ENCODE measurements at places on chromosomes 5 and 9.

GRCh38 chr9:109439378-109440116 lies 58.6 kb downstream of the PTPN3 start:
- DNase-seq = no peak

GRCh38 chr5:160418561-160419457 lies at the start of gene SLU7:
SLU7 (minus strand) TSS chr5:160419081; CDS start chr5:160415294, 3,787 bp downstream.
- DNase-seq = peak; percentile 94

DNA sequence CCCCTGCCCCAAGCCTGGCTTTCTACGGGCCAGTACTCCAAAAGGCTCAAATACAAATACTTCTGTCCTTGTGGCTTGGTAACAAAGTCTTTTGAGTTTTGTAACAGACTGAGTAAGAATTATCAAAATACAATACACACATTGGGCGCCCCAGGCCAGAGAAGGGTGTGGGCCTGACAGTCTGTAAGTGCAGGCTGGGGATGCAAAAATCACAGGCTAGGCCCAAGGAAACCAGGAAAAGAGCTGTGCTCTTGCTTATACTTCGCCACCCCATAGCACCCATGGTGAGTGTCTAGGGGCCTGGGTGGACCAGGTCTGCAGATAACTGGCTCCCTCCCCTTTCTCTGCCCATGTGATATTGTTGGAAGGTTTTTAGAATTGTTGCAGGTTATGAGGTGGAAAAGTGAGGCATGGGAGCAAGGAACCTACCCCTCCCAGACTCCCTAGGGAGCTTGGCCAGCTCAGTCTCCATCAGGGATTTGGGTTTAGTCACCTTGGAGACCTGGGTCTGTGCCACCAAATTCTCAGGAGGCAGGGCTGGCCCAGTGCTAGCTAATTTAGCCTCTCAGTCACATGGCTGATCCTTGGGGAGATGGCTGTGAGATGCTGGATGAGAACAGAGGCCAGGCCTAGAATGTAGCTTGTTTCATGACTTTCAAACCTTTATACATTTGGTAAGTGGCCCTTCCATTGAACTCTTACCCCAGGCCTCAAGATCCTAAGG lies 72.9 kb downstream of the TARS1 start:
- no peak for DNase-seq

- no peak for DNase-seq
Observed at GRCh38 chr5:123181394-123181801, 92.4 kb downstream of the PRDM6 start.

DNA sequence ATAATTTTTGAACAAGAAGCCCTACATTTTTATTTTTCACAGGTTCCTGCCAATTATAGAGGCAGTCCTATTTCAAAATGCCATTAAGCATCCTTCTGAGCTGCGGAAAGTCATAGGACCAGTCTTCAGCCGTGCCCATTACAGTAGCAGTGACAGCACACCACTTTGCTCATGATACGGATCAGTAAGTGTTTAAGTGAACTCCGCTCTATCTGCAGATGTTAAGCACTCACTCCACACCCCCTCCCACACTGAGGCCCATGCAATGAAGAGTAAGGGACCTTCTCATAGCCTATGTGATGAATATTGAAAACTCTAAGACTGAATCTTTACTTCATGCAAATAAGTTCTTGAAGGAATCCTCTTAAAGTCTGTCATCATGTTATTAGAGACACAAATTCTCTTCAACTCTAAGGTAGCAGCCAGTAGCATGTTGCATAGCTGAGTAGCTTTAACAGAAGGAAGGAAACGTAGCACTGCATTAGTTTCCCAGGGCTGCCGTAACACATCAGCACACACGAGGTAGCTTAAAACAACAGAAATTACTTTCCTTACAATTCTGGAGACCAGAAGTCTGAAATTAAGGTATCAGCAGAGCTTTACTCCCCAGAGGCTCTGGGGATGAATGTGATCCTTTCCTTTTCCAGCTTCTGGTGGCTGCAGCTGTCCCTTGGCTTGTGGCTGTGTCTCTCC lies 20.3 kb upstream of the TAF11L2 start:
- no peak for DNase-seq

DNA sequence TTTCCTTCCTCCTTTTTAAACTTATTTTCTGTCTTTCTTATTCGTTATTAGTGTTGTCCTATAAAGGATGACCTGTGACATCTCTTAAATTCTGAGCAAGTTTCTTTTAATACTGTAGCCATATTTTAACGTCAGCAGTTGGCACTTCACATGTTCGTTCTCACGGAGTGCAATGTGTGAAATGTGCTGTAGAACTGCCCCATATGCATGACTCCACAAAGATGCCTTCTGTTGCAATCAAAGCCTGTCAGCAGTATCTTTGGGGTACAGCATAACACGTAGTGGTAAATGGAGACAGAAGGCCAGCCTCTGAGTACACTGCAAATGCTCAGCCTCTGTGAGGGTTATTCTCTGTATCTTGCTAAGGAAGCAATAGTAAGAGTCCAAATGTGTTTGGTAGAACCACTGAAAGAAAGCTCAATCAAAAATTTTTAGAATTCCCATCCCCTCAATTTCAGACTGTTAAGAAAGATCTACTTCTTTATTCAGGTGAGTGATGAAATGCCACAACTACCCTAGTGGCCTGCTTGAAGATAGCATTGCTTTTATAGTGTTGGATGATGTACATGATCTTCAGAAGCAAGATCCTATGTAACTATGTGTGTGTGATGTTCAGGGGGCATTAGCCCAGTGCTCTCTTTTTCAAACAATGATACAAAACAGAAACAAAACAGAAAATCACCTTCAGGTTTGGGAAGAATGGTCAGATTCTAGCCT lies 277.7 kb downstream of the TMEM167A start:
- no peak for DNase-seq

- DNase-seq = no peak
Observed at GRCh38 chr9:114355821-114356220, 26.2 kb downstream of the ORM2 start.

- DNase-seq = no peak
Observed at GRCh38 chr9:15333376-15333881, 26.4 kb upstream of the TTC39B start.

GRCh38 chr5:135141303-135142268 lies 107.6 kb upstream of the PITX1 start:
- DNase-seq = no peak

- no peak for DNase-seq
Observed at GRCh38 chr5:62115014-62115413, 191.0 kb upstream of the KIF2A start.

- DNase-seq = no peak
Observed at GRCh38 chr9:113903514-113904077, 27.5 kb downstream of the ZNF618 start.

DNA sequence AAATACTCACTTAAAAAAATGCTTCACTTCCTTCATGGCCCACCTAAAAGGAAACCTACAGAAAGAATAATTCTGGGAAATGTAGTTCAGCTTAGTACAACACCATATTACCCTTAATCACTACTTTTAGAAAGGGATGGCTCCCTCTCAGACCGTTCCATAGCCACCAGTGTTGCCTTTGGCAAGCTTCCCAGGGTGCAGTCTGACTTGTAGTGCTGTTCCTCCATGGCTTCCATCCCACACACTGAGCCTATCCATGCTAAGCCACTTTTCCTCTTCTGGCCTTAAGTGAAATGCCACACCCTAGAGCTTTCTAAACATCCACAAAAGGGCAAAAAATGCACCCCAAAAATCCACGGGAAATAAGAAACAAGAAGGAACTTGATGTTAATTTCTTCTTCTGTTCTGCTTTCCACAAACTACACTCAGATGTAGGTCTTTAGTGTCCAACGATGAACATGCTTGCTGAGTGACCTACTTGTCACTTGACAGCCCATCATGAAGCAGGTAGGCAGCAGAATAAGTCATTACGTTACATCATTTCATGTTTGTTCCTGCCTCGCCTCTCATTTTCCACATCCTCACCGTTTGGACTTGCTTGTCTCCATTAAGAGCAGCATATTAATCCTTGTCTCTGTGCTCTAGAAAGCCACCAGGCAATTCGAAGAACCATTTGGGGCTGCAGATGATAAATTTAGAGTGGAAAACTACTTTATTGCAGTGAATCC lies 391.1 kb upstream of the GRAMD2B start:
- DNase-seq = no peak

- DNase-seq = no peak
Observed at GRCh38 chr9:88738709-88739108, 203.7 kb downstream of the NXNL2 start.

DNA sequence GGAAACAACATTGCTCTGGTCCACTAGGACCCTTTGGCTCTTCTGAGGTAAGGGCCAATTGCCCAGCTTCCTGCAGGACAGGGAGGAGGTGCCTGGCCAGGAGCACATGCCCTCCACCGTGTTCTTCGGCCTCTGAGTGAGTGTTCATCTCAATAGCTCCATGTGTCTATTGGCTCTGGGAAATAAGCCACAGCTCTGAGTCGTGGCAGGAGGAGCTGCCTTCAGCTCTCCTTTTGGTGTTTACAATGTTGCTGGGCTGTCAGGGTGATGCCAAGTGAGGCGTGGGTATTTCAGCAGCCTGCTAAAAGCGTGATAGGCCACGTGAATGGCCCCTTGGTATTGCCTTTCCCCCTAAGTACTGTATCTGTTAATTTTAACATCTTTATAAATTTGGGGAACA lies 26.6 kb downstream of the GADD45G start:
- no peak for DNase-seq

Measured in CD4-positive, alpha-beta T cell treated with Interleukin-1 beta for 1 hour (primary cell).